H9 (cell line): ENCODE measurements at places on chromosomes 5 and 9.

GRCh38 chr5:171534043-171534895 is 114.8 kb downstream of the FGF18 start:
- no peak for DNase-seq

DNA sequence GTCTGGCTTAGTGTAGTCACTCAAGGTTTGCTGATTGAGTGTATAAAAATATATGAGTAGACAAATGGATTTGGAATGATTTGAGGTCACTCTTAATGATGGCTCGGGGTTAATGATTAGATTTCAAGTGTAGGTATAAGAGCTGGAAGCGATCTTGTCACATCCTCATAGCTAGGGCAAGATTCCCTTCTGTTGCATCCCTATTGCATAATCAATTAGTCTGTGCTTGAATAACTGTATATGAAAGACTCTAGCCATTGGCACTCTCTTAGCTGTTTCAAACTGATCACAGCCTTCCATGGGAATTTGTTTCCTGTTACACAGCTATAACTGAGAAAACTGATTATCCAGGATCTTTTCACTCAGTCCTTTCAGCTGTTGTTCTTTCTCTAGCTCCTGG is 811.6 kb downstream of the TLE4 start:
- no peak for DNase-seq

DNA sequence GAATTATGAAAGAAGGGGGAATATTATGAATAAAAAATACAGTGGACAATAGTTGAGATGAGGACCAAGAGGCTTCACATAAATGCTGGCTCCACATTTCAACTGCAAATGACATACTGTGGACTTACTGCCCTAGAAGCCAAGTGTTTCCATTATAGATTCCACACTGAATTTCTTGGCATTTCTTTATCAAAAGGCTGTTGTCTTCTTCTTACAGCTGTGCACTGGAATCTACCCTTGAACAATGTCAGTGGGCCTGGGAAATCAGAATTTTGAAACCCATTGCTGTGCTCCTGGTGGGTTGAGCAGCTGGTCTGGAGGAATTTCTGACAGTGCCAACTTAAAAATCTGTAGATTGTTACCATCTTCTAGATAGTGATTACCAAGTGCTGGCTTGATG is 49.9 kb downstream of the TNC start:
- no peak for DNase-seq

GRCh38 chr9:119284118-119284517 is 85.1 kb downstream of the BRINP1 start:
- DNase-seq: peak; percentile 65

GRCh38 chr9:115367780-115368525 is 250.0 kb upstream of the TNC start:
- DNase-seq: no peak

GRCh38 chr5:42749020-42749419 is 7.6 kb upstream of the CCDC152 start:
- no peak for DNase-seq

GRCh38 chr5:95007921-95008597 is 276.8 kb downstream of the MCTP1 start:
- DNase-seq: no peak

- DNase-seq: peak; percentile 53
Measured at GRCh38 chr9:72315510-72316311, 49.3 kb downstream of the ZFAND5 start.

GRCh38 chr9:121670431-121670830 is 19.0 kb downstream of the DAB2IP start:
- DNase-seq: no peak

- DNase-seq: no peak
Measured at GRCh38 chr9:35229066-35229778, 67.4 kb downstream of the UNC13B start.

GRCh38 chr9:87479801-87480201 is 17.9 kb upstream of the DAPK1 start:
- no peak for DNase-seq

DNA sequence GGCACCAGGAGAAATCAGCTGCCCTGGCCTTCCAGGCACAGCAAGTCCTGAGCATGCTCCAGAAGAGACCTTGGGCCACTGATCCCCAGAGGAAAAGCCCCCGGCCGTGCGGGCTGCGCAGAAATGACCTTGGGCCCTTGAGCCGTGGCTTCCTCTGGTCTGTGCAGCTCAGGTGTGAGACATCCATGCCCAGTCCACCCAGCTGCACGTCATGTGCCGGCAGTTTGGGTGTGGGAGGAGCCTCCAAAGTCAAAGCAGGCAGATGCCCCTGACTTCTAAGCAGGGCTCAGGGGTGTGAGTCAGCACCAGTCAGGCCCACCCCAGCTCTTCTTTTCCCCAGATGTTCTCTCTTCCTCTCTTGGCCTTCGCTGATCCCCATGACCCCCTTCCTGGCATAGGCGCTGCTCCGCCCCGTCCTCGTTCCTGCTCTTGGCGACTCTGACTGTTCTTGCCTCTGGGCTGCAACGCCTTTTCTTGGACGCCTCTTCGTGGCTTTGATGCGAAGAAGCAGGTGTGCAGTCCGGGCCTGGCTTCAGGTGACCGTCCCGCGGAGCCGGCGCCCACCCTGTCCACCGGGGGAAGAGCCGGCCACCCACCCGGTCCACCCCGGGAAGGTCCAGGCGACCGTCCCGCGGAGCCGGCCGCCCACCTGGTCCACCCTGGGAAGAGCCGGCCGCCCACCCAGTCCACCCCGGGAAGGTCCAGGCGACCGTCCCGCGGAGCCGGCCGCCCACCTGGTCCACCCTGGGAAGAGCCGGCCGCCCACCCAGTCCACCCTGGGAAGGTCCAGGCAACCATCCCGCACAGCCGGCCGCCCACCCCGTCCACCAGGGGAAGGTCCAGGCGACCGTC is 5.9 kb upstream of the QSOX2 start:
- no peak for DNase-seq

- DNase-seq: no peak
Measured at GRCh38 chr5:34930870-34931269, 1.5 kb downstream of the DNAJC21 start.

GRCh38 chr5:171617817-171618591 is 167.6 kb upstream of the SMIM23 start:
- no peak for DNase-seq

GRCh38 chr9:128138001-128138400 is 10.5 kb upstream of the PTGES2 start:
- no peak for DNase-seq

GRCh38 chr9:99787556-99787955 is 34.1 kb upstream of the NR4A3 start:
- no peak for DNase-seq

DNA sequence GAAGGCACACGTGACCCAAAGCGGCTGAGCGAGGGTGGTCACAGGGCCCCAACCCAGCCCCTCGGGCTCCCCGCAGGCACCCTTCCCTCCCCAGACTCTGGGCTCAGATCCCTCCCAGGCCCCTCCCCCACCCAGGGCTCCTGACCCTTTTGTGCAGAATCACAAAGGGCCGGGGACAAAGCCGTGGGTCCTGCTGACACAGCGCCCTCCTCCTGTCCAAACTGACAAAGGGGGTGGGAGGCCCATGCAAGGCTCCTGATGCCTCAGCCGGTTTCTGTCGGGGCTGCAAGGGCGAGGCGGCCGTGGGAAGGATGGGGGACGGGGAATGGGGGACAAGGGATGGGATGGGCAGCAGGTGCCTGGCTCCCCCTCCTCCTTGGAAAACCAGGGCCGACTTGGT is 43.5 kb upstream of the UBAC1 start:
- peak; percentile 67 for DNase-seq

DNA sequence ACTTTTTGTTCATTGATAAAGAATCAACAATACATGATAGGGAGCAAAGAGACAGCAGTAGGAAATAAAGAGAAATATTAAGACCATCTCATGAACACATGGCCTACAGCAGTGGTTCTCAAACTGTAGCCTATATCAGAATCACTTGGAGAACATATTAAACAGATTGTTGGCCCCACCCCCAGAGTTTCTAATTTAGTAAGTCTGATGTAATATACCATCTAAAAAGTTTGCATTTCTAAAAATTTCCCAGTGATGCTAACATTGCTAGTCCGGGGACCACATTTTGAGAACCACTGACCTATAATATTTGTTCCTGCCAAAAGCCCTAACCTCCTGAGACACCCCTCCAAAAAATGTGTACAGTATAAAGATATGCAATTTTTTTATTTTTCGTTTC is 306.2 kb upstream of the NREP start:
- no peak for DNase-seq

GRCh38 chr9:105313238-105313637 is 68.8 kb downstream of the SLC44A1 start:
- DNase-seq: no peak

- DNase-seq: no peak
Measured at GRCh38 chr5:60299944-60300343, 400.0 kb downstream of the DEPDC1B start.

- peak; percentile 83 for DNase-seq
Measured at GRCh38 chr5:3595006-3595961, at the start of gene IRX1. TSS of gene IRX1 (plus strand) at chr5:3595832. CDS start at chr5:3596106, 274 bp downstream.

DNA sequence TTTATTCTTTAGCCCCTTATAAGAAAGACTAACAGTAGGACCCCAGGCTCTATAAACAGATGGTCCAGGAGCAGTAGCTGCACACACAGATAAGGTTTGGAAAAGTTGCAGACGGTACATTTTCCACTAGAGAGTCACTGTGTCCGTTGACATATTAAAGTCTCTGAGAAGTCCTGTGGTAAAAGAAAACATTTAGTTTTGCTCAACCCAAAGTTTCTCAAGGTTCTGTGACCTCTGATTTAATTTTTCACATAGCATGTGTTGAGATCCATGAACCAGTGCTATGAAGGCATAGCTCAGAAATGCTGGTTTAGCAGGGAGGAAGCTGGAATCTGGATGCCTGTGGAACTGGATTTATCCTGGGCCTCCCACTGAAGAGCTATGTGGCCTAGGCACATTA is 62.7 kb upstream of the RASEF start:
- DNase-seq: no peak

DNA sequence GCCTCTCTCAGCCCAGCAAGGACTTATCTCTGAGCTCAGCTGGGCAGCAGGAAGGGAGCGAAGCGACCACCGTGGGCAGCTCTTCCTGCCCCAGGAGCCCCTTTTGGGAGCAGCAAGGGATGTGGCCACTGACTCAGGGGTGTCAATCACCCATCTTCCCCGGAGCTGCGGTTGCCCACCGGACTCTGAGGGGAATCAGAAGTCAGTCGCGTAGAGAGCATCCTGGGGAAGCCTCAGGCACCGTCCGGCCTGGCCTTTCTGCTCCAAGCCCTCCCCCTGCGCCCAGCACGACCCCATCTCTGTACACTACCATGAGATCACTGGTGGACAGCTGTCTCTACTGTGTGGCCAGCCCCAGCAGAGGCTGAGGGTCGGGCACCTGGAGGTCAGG is 24.6 kb downstream of the GFI1B start:
- DNase-seq: no peak

DNA sequence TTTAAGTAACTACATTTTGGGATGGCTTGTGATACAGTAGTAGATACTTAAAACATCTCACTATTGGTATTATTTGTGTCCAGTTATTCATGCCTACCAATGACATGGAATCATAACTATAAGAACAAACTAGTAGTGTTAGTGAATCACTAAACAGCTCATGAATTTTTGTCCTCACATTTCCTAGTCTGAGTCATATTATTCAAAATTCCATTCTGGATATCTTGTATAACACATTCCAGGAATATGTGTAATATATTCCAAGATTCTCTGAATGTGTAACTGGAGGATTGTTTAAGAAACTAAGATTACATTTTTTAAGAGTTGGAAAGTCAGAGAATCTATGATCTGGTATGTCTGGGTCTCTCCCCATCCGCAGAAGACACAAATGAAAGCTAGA is 565.3 kb upstream of the ZNF608 start:
- DNase-seq: no peak

DNA sequence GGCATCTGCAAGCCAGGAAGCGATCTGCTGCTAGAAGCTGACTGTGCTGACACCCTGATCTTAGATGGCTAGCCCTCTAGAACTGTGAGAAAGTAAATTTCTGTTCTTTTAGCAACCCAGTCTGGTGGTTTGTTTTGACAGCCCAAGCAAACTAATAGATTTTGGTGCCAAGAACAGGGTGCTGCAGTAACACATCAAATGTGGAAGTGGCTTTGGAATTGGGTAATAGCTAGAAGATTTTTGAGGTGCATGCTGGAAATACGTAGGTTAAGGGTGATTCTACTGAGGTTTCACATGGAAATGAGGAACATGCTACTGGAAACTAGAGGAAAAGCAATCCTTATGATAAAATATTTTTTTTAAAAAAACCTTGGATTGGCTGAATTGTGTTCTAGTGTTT is 153.5 kb upstream of the SH3GL2 start:
- no peak for DNase-seq

- DNase-seq: no peak
Measured at GRCh38 chr5:123359454-123360200, 63.6 kb downstream of the CEP120 start.

DNA sequence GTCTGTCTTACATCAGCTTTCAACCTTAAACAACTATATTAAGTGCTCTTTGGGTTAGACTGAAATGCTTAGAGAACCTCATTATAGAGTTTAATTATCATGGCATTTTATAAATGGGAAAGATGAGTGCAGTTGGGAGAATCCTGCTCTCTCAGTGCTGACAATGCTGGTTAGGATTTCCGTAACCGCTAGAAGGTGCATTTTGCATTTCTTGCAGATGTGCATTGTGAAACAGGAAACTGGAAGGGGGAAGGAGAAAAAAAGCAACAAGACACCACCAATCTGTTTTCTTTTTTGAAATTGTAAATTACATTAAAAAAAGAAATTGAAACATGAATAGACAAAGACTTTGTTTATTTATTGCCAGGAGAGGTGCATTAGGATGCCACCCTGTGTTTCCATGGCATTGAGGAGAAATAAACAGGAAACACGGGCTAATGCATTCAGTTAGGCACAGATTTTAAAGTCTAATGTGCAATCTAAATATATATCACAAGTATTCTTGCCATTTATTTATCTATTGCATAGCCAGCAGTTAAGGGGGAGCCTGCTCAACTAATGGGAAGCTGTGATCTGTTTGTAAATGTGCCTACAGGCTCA is 478.9 kb downstream of the PSAT1 start:
- DNase-seq: no peak

- no peak for DNase-seq
Measured at GRCh38 chr5:83006683-83007283, 70.4 kb downstream of the TMEM167A start.
